NCI-H1436 treated with DMSO at 0.1 percent for 48 hours (cell line): ENCODE measurements at places on chromosomes 2 and 18.

GRCh38 chr18:35122586-35123224 is 81.5 kb downstream of the MAPRE2 start:
- no peak for DNase-seq

DNA sequence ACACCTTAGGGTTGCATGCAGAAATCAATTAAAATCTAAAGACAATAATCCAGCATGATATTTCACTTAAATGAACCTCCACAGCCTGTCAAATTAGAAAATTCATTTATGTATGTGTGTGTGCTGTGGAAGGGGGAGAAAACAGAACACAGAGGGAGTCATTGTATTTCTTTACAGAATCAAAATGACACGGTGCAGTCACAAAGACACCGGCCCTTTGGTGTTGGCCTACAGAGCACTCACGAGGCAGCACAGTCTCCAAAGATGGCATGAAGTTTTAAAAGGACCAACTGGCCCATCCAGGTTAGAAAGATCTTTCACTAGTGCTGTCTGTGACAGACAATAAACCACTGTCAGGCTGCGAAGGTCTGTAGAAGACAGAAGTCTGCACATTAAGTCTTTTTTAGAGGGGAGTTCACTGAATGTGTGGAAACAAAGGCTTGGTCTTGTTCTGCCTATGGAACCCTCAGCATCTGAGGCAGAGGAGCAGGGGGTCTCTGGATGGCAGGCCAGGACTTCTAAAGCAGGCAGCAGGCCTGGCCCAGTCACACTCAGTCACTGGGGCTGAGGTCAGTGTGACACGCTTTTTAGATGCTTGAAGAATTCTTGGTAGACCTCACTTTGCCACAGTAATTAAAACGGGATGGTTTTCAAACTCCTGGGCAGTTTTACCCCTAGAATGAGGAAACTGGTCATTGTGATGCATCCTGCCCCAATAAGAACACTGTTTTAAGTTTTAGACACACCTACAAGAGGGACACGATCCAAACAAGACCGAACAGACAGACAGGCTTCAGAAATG is 184.9 kb downstream of the AFF3 start:
- no peak for DNase-seq

DNA sequence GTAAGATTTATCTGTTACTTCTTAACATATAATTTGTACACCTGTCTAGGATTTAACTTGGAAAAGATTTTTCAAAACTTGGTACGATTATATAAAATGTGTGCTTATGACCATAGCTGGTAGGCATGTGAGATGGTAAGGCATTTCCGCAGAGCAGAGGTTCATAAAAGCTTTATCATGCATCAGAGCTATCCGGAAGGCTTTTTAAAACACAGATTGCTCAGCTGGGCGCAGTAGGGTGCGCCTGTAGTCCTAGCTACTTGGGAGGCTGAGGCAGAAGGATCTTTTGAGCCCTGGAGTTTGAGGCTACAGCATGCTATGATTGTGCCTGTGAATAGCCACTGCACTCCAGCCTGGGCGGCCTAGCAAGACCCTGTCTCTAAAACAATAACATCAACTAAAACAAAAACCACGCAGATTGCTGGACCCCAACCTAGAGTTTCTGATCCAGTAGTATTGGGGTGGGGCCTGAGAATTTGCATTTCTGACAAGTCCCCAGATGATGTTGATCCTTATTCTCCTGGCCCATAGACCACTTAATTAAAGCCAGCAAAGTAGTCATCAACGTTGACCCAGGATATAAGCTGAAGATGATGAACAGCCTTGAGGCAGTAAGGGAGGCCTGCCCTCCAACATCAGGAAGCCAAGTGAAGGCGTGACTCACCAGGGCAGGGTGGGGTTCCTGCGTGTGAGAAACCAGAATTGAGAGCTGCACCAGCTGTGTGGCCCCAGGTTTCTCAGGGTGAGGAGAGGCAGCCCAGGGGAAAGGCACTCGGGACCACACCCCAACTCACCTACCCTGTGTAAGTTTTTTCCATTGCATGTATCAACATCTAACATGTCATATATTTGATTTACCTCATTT is 21.6 kb upstream of the SLC20A1 start:
- no peak for DNase-seq

DNA sequence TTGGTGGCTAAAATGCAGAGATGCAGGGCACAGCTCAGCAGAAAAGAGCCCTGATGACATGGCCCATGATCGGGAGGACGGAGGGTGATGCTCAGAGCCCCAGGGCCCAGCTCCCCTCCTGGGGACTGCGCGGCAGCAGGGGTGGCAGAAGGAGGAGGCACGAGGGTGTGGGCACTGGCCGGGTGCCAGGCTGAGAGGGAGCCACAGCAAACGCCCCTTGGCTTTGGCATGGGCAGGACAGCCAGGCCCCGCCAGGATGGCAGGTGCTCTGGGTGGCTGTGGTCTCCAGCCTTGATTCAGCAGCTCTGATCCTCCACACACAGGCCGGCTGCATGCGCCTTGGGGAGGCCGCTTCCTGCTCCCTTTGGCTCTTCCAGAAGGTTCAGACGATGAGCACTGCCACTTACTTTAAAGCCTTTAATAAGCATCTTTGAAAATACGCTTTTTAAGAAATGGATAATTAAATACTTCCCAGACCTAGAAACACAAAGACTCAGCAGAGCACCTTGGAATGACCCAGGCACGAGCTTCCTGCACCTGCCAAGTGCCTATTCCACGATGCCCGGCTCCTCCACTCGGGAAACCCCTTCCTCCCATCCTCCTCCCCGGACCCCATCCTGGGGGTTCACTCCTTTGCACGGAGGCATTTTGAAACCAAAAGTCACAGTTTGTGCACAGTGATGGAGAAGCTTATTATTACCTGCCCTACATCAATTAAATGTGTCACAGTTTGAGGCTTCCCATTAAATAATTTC is 78.5 kb upstream of the SNTG2 start:
- DNase-seq: no peak

DNA sequence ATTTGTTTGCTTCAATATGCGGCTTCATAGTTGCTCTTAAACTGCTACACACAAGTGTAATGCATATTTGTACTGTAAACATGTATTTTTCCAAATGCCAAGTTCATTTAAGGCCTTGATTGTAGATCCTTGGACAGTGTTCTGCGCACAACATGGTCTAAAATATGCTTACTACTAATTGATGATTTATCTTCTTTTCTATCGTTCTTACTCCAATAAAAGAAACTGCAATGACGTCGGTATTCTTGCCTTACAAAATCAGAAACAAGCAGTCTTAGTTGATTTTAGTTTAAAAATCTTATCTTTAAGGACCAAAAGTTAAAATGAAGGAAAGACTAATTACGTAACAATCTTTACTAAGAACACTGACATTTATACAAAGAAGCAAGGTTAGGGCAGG is 224.3 kb upstream of the SMAD7 start:
- no peak for DNase-seq

DNA sequence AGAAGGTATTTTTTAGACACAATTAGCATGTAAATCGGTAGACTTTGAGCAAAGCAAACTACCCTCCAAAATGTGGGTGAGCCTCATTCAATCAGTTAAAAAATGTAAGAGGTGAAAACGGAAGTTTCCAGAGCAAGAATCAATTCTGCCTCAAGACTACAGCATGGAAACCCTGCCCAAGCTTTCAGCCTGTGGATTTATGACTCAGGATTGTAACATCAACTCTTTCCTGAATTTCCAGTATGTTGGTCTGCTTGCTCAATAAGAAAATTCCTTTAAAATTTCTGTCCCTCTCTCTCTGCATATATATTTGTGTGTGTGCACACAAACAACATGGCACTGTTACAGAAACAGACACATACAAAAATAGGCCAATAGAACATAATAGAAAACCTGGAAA is 228.6 kb upstream of the DOK6 start:
- no peak for DNase-seq
